ENCODE measurements at places on chromosomes 7 and 10.

DNA sequence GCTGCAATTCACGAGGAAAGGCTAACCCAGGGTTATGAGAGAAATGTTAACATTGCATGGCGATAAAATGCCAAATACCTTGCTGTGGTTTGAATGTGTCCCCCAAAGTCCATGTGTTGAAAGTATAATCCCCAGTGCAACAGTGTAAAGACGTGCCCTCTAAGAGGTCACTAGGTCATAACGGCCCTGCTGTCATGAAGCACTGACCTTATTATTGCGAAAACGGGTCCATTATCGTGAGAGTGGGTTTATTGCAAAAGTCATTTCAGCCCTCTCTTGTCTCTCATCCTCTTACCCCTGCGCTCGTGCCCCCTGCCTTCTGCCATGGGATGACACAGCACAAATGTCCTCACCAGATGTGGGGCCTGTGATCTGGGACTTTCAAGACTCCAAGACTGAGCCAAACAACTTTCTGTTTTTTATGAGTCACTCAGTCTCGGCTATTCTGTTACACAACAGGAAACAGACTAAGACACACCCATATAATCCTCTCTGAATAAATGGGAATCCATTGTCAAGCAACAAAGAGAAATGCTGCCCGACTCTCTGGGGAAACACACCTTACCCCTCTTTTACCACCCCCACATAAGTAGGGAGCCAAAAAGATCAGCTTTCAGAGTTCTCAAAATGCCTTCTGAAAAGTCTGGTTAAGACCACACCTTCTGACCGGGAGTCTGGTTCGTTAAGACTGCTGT is 73.1 kb upstream of the UCN3 start:
- peaks cover 7% of the 10 kb centered on the region for H3K27me3 ChIP-seq
- peak; percentile 63 for DNase-seq
- H3K36me3 ChIP-seq: peaks cover 9% of the 10 kb centered on the region
- H3K27ac ChIP-seq: peak overlapping the region; percentile 99
- H3K4me3 ChIP-seq: peak overlapping the region; percentile 93

DNA sequence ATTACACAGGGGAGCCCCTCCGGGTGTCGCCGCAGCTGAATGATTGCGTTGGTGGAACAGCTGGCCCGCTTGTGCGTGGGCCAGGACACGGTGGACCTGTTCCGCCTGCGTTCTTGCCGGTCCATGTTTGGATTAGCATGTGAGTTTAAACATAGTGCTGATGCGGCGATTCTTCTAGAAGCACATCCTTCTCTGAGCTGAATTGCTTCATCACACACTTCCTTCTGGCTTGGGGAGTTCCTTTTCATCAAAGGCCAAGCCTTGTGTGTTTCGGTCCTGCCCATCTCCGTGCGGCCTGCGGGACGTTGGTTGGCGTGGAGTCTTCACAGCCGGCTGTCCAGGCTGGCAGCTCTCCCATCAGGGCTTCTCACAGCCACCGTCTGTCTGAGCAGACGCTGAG is 45.5 kb upstream of the SLC29A4 start:
- no peaks in the 10 kb centered on the region for H3K36me3 ChIP-seq
- H3K27me3 ChIP-seq: peaks cover 9% of the 10 kb centered on the region
- H3K4me3 ChIP-seq: no peak overlapping the region
- no peak for DNase-seq
- H3K4me1 ChIP-seq: peaks cover 25% of the 10 kb centered on the region

DNA sequence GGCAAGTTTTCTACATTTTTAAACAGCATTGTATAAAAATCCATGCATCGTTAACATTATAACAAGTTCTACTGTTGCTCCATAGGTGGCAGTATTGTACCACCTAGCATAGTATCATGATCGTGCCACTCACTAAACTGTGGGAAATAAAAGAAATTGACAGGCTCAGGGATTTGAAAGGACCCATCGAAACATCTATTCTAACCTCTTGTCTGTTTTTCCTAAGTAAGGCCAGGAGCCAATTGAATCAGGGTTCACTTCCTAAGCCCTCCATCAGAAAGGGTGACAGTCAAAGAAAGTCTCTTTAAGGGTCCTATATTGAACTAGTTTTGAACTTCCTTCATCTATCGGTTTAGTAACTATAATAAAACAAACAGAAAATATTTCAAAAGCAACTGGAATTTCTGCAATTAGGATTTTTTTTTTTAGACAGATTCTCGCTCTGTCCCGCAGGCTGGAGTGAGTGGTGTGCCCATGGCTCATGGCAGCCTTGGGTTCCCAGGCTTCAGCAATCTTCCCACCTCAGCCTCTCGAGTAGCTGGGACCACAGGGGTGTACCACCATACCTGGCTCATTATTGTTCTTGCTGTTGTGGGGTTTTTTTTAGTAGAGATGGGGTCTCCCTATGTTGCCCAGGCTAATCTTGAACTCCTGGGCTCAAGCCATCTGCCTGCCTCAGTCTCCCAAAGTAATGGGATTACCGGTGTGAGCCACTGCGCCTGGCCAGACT is 9.4 kb downstream of the HACD1 start:
- peaks cover 2% of the 10 kb centered on the region for H3K27me3 ChIP-seq
- no peaks in the 10 kb centered on the region for H3K4me1 ChIP-seq
- no peaks in the 10 kb centered on the region for H3K36me3 ChIP-seq
- H3K4me3 ChIP-seq: no peak overlapping the region
- peak; percentile 56 for DNase-seq

DNA sequence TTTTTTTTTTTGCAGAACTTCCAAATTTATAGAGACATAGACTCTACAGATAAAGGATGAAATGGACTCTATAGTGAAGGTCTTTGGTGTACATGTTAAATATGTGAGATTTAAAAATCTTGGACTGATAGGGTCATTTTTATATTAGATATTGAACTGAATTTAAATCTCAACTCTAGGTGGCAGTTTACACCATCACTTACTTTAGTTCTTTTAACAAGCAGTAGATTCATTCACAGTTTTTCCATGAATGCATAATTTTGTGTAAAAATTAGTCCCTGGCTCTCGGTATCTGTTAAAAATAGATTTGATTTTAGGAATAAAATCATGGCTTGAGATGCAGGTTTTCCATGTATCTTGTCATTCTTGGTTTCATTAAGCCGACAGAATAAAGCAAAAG is 31.1 kb upstream of the SNX13 start:
- H3K4me1 ChIP-seq: no peaks in the 10 kb centered on the region
- H3K27me3 ChIP-seq: peaks cover 2% of the 10 kb centered on the region
- no peak overlapping the region for H3K4me3 ChIP-seq

- no peak for DNase-seq
- H3K4me3 ChIP-seq: no peak overlapping the region
- no peaks in the 10 kb centered on the region for H3K4me1 ChIP-seq
These were observed 72.3 kb upstream of the TAS2R16 start for GRCh38 chr7:123067814-123068213.

- H3K36me3 ChIP-seq: no peaks in the 10 kb centered on the region
- no peak overlapping the region for H3K27ac ChIP-seq
- no peak for DNase-seq
- H3K27me3 ChIP-seq: peaks cover 1% of the 10 kb centered on the region
- H3K4me3 ChIP-seq: no peak overlapping the region
These were observed 17.6 kb upstream of the ELOVL3 start for GRCh38 chr10:102208311-102209035.

GRCh38 chr10:126331101-126331500 is 57.2 kb downstream of the ADAM12 start:
- DNase-seq: no peak
- no peaks in the 10 kb centered on the region for H3K36me3 ChIP-seq
- peaks cover 4% of the 10 kb centered on the region for H3K27me3 ChIP-seq
- no peaks in the 10 kb centered on the region for H3K4me1 ChIP-seq
- H3K4me3 ChIP-seq: no peak overlapping the region

- no peaks in the 10 kb centered on the region for H3K4me1 ChIP-seq
- no peak for DNase-seq
- H3K4me3 ChIP-seq: no peak overlapping the region
These were observed 29.1 kb upstream of the FAM20C start for GRCh38 chr7:163298-163695.

GRCh38 chr10:131746241-131746711 is 154.5 kb upstream of the PPP2R2D start:
- no peaks in the 10 kb centered on the region for H3K4me1 ChIP-seq
- H3K27me3 ChIP-seq: peaks cover 3% of the 10 kb centered on the region
- no peak overlapping the region for H3K4me3 ChIP-seq
- H3K36me3 ChIP-seq: no peaks in the 10 kb centered on the region
- no peak overlapping the region for H3K27ac ChIP-seq

GRCh38 chr7:157347217-157347904 is 10.6 kb downstream of the DNAJB6 start:
- H3K27ac ChIP-seq: no peak overlapping the region
- peaks cover 89% of the 10 kb centered on the region for H3K4me1 ChIP-seq
- no peak for DNase-seq
- no peaks in the 10 kb centered on the region for H3K36me3 ChIP-seq
- H3K4me3 ChIP-seq: peak overlapping the region; percentile 48

DNA sequence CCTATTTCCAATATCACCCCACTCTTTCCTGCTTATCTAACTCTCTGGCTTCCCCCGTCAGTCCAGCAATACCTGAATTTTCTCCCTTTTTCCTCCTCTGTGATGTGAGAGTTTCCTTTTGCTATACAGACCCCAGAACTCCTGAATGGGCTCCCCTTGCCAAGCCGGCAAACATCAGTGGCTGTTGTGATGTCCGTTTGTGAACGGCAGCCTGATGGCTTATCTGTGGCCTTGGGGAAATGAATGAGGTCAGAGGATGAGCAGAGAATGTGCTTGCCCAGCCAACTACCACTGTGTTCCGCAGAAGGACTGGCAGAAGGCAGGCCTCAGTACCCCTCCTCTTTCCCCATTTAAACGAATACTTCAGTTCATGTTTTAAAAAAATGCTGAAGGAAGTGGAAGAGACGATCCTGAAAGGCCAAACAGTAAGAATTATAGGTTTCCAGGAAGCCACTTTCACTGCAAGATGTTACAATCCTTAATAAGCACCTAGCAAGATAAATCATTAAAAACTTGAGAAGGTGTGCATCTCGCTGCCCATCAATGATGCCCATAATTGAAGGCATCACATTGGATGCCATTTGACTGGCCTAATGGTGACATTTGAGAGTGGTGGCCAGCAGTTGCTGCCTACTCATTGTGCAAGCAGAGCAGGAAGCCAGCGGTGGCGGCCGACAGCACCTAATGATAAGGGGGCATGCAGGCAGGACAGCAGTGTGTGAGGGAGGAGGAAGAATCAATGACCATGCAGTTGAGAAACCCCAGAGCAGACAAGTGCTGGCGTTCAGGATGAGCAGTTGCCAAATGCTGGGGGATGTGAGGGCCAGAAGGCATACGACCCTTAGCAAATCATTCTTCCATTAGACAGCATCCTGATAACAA is 31.5 kb downstream of the SLC18A2 start:
- H3K4me3 ChIP-seq: no peak overlapping the region
- no peak overlapping the region for H3K27ac ChIP-seq
- no peaks in the 10 kb centered on the region for H3K27me3 ChIP-seq
- H3K36me3 ChIP-seq: no peaks in the 10 kb centered on the region
- no peaks in the 10 kb centered on the region for H3K4me1 ChIP-seq
- no peak for DNase-seq

DNA sequence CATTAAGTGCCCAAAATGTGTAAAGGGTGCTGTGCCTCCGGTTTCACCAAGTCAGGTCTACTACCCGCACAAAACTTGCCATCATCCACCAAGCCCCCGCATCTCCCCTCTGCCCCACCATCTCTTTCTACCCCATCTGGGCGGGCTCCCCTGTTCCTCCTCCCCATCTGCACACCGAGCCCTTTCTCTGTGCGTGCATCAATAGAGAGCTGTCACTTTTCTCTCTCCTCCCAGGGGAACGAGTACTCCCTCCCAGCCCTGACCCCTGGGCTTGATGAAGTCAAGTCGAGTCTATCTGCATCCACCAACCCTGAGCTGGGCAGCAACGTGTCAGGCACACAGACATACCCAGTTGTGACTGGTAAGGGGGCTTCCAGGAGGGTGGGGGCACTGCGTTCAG is 63.5 kb downstream of the PAX2 start:
- H3K36me3 ChIP-seq: no peaks in the 10 kb centered on the region
- no peak for DNase-seq
- no peak overlapping the region for H3K27ac ChIP-seq
- no peaks in the 10 kb centered on the region for H3K4me1 ChIP-seq
- peaks cover 17% of the 10 kb centered on the region for H3K27me3 ChIP-seq

GRCh38 chr10:109852475-109853037 is 70.8 kb downstream of the XPNPEP1 start:
- H3K27me3 ChIP-seq: no peaks in the 10 kb centered on the region
- DNase-seq: peak; percentile 53
- no peak overlapping the region for H3K4me3 ChIP-seq
- H3K4me1 ChIP-seq: peaks cover 15% of the 10 kb centered on the region
- peak overlapping the region; percentile 19 for H3K27ac ChIP-seq
- H3K36me3 ChIP-seq: no peaks in the 10 kb centered on the region

DNA sequence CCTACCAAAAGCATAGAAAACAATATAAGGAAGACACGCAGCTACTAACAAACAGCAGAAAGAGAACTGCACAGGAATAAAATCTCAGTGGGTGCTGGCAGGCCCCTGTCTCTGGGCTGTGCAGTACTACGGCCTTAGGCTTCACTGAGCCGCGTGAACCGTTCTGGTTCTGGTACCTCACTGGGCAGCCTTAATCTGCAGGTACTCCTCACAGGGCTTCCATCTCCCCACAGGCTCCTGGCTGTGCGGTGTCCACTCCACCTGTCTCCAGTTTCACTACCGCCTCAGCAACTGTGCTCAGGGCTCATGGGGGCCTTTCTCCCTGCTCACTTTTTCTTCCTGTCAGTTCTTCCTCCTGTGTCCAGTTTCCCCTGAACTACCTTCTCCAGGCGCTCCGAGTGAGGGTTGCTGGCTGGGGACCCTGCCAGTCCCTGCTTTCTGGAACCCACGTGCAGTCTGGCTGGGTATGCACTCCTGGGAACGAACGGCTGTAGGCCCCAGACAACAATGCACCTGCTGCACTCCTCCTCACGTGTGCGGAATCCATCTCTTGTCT is 75.7 kb downstream of the VIPR2 start:
- peaks cover 40% of the 10 kb centered on the region for H3K4me1 ChIP-seq
- no peaks in the 10 kb centered on the region for H3K36me3 ChIP-seq
- peak overlapping the region; percentile 81 for H3K27ac ChIP-seq
- H3K4me3 ChIP-seq: no peak overlapping the region

Data from immature natural killer cell (primary cell).